ENCODE measurements at places on chromosomes 1 and 21.
A peak's percentile ranks its signal among the peaks of the same experiment; 100 is the strongest.

DNA sequence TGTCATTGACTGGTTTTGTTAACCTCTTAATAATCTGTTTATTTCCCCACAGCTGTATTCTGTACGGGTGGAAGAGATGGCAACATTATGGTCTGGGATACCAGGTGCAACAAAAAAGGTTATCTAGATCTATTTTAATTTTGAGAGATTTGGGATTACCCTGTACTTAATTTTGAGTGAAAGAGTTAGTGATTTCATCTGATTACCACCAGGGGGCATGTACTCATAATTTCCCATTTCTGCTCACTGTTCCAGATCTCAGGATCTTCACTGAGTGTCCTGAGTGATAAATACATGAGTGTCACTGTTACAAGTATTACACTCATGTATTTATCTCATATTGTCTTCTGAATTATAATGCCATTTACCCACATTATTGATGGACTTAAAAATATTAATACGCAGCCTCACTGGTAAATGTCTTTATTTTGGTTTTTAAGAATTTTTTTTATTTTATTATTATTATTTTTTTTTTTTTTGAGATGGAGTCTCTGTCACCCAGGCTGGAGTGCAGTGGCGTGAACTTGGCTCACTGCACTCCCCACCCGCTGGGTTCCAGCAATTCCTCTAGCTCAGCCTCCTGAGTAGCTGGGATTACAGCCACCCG, 27.4 kb downstream of the DTL start:
- DNase-seq, result peak; percentile 54

GRCh38 chr1:160125746-160126145, 10.2 kb downstream of the ATP1A2 start:
- no peak for DNase-seq

GRCh38 chr1:226981386-226981817, 41.3 kb downstream of the COQ8A start:
- DNase-seq, result no peak

DNA sequence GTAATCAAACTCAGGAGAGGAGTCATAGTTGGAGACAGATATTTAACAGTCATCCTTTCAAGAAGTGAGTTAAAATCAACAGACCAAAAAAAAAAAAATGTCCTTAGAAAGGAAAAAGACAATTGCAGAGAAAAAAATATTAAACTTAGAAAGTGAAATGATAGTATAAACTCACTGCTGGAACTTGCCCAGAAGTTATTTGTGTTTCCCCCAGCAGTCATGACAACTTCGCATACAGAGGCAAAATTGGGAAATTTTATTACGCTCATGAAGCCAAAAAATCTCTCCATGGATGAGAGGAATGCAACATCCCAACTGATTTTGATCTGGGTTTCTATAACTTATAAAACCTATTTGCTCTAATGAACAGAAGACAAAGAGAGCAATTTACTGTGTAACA, 198.2 kb downstream of the LRRC7 start:
- DNase-seq, result no peak

DNA sequence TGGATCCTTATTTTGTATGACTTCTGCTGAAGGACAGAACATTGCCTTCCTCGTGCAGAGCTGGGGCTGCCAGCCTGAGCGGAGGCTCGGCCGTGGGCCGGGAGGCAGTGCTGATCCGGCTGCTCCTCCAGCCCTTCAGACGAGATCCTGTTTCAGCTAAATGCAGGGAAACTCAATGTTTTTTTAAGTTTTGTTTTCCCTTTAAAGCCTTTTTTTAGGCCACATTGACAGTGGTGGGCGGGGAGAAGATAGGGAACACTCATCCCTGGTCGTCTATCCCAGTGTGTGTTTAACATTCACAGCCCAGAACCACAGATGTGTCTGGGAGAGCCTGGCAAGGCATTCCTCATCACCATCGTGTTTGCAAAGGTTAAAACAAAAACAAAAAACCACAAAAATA, 27.5 kb upstream of the KDM4A start:
- no peak for DNase-seq

- DNase-seq, result no peak
Observed at GRCh38 chr1:151085953-151086559, 15.5 kb downstream of the GABPB2 start.

- DNase-seq, result no peak
Observed at GRCh38 chr1:45334308-45335245, 5.4 kb upstream of the TOE1 start.

DNA sequence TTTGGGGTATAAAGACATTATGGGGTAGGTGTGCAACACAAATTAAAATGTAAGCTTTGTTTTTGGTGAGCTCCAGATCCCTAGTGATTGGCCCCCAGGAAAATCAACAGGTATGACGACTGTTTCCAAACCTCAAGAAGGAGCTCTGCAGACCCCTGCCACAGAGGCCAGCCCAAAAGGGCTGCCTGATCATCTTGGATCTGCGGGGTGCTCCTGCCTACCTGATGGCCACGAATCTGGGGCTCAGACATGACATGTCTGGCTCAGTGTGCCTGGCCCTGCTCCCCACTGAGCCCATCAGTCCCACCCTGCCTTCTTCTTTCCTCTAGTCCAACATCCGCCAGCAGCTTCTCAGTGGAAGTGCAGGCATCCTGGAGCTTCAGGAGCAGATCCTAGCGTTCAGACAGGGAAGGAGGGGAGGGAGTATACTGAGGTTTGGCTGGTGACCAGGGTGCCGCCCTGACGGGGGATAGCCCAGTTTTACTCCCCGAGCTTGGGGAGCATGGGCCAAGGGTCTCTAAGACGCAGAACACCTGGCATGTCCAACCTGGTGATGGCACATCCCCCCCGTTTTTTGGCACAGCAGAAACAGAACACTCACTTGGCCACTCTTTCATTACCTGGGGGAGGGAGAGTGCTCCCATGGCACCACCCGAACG, 31.8 kb downstream of the ZNF496 start:
- no peak for DNase-seq

DNA sequence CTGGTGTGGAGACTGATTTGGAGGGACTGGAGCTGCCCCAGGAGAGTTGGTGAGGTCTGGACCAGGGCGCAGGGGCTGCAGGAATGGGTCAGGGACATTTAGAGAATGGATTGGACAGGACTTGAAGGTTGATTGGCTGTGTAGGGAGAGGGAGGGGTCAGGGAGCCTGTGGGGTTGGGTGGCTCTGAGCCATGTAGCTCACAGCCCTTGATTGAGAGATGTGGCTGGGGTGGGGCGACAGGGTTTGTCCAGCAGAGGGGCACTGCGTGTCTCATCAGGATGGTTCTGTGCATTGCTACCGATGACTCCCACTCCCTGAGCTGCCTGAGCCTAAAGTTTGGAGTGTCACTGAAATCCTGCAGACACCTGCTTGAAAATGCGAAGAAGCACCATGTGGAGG, 12.1 kb downstream of the AZIN2 start:
- no peak for DNase-seq

- peak; percentile 37 for DNase-seq
Observed at GRCh38 chr1:2894381-2895041, 93.0 kb upstream of the TTC34 start.

GRCh38 chr1:74681449-74681848, 7.9 kb upstream of the ERICH3 start:
- no peak for DNase-seq

GRCh38 chr21:24076179-24076578, 1531.1 kb downstream of the MRPL39 start:
- DNase-seq, result no peak

GRCh38 chr1:108041360-108042142, 76.6 kb upstream of the VAV3 start:
- peak; percentile 21 for DNase-seq

- no peak for DNase-seq
Observed at GRCh38 chr1:231757101-231757404, 130.5 kb downstream of the DISC1 start.

DNA sequence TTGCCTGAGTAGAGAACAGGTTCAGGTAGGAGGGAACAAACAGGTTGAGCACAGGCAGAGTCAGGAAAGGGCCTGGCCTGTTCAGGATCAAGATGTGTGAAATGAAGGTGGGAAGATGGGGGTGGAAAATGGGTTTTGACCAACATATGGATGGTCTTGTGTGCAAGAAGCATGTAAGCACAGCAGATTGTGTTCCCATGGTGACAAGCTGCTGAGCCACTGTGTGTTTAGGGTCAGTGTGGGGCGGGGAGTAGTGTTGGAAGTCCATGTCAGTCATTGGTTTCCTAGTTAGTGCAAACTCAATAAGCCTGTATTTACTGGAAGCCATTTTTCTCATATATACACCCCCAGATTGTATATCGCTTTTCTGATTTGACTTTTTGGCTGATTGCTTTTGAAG, 111.9 kb downstream of the CAMTA1 start:
- DNase-seq, result no peak

GRCh38 chr1:36285443-36286101, 20.6 kb upstream of the SH3D21 start:
- peak; percentile 85 for DNase-seq

DNA sequence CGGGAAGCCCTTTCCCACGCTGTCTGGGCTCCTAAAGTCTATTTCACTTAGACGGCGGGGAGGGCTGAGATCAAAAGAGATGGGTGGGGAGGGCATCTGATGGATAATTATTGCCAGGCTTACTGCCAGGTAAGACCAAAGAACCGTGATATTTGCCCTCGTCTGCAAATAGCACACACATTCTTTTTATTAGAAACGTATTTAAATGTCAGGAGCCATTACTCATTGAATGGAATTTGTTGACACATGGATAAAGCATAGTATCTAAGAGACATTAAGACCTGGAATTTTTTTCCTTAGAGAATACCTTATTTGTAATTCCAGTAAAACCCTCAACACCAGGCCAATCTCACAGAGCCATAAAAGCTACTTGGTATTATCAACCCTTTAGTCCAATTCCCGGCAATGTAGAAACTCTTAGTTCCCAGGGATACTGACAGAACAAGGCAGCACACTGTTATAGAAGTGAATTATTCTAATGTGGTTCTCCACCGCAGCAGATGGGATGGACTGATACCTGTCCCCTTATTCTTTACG, 10.6 kb downstream of the URB1 start:
- no peak for DNase-seq

- no peak for DNase-seq
Observed at GRCh38 chr1:114086601-114087368, 66.9 kb downstream of the SYT6 start.

- DNase-seq, result peak; percentile 37
Observed at GRCh38 chr1:205319081-205320018, 2.2 kb downstream of the NUAK2 start.

GRCh38 chr1:170494369-170494768, 37.6 kb upstream of the GORAB start:
- no peak for DNase-seq

- peak; percentile 66 for DNase-seq
Observed at GRCh38 chr1:78003882-78004718, 639 bp upstream of the DNAJB4 start.

- DNase-seq, result no peak
Observed at GRCh38 chr1:76854255-76854654, 13.0 kb upstream of the ST6GALNAC5 start.

- no peak for DNase-seq
Observed at GRCh38 chr1:208036918-208037766, 126.2 kb upstream of the CD34 start.

GRCh38 chr1:244030481-244031040, 20.5 kb upstream of the ZBTB18 start:
- DNase-seq, result no peak

GRCh38 chr1:166925810-166926478, 49.4 kb downstream of the ILDR2 start:
- no peak for DNase-seq

DNA sequence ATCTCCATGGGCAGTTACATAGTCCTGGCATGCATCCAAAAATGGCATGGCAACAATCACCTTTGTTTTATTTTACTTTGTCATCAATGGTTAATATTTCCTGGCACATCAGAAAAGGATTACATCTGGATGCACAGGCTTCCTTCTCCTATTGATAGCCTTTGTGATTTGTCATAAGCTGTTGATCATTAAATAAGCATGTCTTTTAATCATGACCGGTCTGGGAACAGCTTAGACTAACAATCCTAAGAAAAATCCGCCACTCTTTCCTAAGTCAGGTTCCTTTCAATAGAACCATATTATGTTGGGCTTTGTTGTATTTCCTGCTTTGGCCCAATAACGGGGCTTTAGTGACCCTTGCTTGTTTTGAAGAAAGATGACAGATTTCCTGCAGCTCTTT, 330.6 kb downstream of the DUSP10 start:
- no peak for DNase-seq

- no peak for DNase-seq
Observed at GRCh38 chr1:239563681-239564080, 177.3 kb downstream of the CHRM3 start.

- DNase-seq, result no peak
Observed at GRCh38 chr1:209791920-209792319, 7.6 kb upstream of the C1orf74 start.

DNA sequence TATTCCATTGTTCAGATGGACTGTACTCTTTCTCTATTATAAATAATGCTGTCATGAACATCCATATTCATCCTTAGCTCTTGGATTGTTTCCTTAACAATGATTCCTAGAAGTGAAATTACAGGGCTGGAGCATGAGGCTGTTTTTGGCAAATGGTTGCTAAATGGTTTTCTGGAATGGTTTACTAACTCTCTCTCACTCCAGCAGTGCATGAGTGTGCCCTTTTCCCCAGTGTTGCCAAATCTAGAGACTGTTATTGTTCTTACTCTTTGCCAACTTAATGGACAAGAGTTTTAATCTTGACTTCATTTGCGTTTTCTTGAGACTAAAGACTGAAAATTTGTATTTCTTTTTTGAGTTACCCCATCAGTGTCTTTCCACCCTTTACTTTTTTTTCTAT, 113.0 kb downstream of the PAPPA2 start:
- no peak for DNase-seq

- DNase-seq, result no peak
Observed at GRCh38 chr21:25496825-25497482, 110.3 kb downstream of the MRPL39 start.

DNA sequence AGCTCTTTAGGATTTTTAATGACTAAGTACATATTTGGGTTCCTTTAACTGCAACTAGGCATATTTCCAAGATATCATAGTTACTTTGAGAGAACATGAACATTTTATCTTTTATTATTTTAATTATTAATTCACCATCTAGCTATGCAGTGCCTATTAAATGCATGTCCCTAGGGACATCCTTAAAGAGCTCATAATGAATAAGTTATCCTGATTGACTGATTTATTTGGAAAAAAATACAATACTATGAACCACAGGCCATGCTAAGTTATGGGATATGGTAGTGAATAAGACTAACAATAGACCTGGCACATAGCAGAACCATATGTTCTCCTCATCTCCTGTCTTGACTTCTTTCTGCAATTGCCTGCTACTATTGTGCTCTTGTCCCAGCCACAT, 16.4 kb upstream of the C1orf105 start:
- DNase-seq, result no peak

GRCh38 chr1:206435445-206435844, 34.8 kb upstream of the IKBKE start:
- DNase-seq, result no peak

GRCh38 chr1:151972542-151973248, 21.0 kb downstream of the S100A10 start:
- no peak for DNase-seq

Data from CD4-positive, alpha-beta T cell treated with Interleukin-17A for 1 hour (primary cell).